T-helper 1 cell (primary cell): ENCODE measurements at places on chromosomes 3 and 15.

- peak; percentile 20 for DNase-seq
Observed at GRCh38 chr15:52730173-52730572, 51.0 kb upstream of the ATOSA start.

GRCh38 chr15:54803134-54803808 is 393.5 kb downstream of the RSL24D1 start:
- no peak for DNase-seq

- no peak for DNase-seq
Observed at GRCh38 chr15:87033056-87033455, 953.4 kb downstream of the AGBL1 start.

GRCh38 chr3:108826309-108827187 is 4.0 kb downstream of the TRAT1 start:
- DNase-seq: no peak

GRCh38 chr3:194389269-194389668 is 9.8 kb downstream of the GP5 start:
- DNase-seq: no peak

DNA sequence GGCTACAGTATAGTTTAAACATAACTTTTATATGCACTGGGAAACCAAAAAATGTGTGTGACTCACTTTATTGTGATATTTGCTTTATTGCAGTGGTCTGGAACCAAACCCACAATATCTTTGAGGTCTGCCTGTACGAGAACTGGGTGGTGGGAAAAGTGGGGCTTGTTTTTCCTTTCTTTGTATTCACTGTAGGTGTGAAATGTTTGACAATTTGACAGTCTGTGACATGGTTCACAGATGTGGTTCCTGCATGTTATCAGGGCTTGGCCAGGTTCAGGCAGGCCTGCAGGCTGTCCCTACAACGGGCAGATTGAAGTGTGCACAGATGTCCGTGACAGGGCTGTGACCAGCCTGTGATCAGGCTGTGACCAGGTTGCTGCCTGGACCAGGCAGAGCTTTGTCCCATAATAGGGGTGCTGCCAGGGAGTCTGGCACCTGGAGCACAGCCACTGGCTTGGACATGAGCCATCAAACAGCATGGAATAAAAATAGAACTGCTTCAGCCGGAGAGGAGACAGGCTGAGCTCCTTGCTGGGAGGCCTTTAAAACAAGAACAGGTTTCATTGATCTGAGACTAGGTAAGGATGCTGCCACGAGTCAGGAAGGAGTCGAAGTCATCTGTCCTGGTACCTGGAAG is 61.0 kb downstream of the KLF13 start:
- DNase-seq: no peak

DNA sequence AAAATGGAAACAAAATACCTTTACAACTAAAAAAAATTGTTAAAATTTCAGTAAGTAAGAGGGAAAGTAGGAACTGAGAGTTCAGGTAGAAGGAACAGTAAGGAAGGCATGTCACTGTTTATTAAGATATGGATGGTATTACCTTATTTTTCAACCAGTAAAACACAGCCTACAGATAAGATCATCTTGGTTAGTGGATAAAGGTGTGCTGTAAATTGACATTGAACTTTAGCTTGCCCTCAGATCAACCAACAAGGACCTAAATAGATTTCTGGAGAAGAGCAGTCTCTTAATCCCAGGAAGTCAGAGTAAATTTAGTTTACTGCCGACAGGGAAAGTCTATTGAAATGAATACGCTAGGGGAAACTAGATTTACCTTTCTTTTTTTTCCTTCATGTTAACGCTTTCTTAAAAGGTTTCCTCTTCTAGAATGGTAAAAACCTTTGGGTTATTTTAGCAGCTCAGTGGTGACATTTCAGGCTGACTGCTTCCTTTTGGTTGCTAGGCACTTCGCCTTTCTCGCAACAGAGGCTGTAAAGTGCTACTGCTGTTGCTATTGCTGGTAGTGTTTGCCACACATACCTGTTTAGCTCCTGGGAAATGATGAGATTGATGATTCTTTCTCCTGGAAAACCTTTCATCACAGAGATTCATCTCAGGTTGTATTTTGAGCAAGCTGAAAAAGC is 12.9 kb downstream of the DZIP3 start:
- DNase-seq: no peak

GRCh38 chr3:12965999-12966846 is 107.0 kb downstream of the IQSEC1 start:
- DNase-seq: no peak

- DNase-seq: no peak
Observed at GRCh38 chr3:84600703-84601225, 358.0 kb upstream of the CADM2 start.

DNA sequence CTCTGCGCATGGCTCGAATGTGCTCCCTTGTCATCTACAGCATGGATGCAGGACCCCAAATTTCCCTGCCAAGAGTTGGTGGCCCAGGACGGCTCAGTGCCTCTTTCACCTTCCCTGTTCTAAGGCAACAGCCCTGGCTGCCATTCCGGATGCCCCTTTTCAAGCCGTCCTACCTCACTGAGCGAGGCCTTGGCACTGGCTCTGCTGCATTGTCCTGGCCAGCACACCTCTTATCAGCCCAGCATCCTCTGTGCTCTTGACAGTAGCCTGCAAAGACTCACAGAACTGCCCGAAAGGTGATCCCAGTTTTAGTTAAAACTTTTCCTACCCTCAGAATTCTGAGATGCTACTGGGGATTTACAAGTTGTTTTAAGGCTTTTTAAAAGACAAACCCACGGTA is 122.0 kb downstream of the MECOM start:
- DNase-seq: no peak

GRCh38 chr15:97563516-97563915 is 397.0 kb upstream of the ARRDC4 start:
- no peak for DNase-seq

- no peak for DNase-seq
Observed at GRCh38 chr15:52383100-52383588, 87.5 kb upstream of the MYO5C start.

DNA sequence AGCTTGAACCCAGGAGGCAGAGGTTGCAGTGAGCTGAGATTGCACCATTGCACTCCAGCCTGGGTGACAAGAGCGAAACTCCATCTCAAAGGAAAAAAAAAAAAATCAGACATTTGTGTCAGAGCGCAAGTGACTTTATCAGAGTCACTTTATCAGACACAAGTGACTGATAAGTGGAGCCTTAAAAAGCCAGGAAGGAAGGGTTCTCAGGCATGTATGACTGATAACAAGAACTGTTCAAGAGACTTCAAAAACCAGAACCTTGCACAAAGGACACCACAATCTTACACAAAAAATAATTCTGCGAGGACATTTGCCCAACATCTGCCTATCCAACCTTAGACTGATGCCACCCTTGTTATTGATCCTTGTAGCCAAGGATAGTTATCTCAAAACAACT is 13.3 kb upstream of the CFAP44 start:
- no peak for DNase-seq

GRCh38 chr3:99114565-99115291 is 213.2 kb upstream of the DCBLD2 start:
- DNase-seq: no peak

- no peak for DNase-seq
Observed at GRCh38 chr3:46900007-46900292, 22.4 kb downstream of the PTH1R start.

GRCh38 chr15:58442122-58442521 is 10.3 kb downstream of the LIPC start:
- DNase-seq: no peak

DNA sequence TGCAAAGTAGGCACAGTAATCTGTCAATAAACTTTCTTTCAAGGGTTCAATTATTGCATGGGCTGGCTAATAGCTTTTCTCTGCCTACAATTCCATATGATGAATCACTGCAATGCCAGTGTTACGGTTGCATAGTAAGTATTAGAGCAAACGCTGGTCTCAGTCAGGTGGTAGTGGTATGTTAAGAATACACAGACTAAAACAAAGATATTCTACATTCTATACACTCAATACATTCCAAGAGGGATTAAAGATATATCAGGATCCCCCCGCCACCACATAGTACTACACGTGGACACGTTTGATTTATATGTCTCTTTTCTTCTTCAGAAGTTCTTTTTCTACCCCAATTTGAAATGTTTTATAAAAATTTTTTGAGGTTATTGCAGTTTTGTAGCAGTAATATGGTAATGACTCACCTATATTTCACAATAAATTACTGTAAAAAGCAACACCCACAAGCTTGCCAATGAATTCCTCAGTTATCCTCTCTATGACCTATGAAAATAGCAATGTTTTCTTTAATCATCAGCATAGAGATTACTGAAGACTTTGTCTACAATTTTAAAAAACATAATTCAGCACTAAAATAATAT is 68.2 kb downstream of the CD200R1L start:
- no peak for DNase-seq

DNA sequence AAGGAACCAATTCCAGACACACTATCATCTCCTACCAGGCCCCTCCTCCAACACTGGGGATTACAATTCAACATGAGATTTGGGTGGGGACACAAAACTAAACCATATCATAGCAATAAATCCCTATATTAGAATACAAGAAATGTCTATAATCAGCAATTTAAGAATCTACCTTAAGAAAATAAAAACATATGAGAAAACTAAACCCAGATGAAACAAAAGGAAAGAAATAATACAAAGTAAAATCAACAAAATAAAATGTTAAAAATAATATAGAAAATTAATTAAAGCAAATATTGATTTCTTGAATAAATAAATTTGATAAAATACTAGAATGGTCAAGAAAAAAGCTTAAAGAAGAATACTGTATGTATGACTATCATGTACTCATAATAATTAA is 6.1 kb upstream of the OSTN start:
- DNase-seq: no peak

GRCh38 chr15:25375557-25375956 is 63.3 kb downstream of the UBE3A start:
- no peak for DNase-seq

DNA sequence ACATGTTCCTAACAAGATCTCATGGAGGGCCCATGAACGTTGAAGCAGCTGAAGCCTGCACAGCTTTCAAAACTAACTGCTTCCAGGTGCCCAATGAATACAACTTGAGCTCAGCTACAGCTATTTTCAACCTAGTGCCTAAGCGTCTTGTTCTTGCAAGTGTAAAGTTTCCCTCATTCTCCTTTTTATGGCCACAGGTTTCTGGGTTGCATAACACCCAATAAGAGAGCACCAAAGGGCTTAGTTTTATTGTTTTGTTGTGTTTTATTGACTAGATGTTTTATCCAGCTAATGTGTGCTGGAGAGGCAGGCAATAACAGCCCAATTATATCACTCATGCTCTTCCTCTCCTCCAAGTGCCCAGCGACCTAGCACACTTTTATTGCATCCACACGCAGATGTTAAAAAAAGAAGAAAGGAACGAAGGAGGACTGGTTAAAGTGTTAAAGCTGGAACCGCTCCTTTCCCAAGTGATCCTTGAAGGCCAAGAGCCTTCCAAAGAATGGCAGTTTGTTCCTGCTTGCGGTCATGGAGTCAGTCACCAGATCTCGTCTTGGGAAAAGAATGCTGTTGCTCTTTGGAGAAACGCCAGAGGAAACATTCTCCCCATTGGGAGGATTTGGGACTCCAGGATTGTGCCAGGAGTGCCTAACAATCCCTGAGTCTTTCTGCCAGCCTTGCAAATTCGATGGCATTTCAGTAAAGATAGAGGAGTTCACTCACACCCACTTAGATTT is 156.9 kb downstream of the MEX3B start:
- no peak for DNase-seq

GRCh38 chr3:101466465-101467309 is 46.3 kb downstream of the SENP7 start:
- DNase-seq: peak; percentile 23

GRCh38 chr3:191123231-191123630 is 75.8 kb upstream of the OSTN start:
- DNase-seq: no peak

- DNase-seq: no peak
Observed at GRCh38 chr3:106317141-106318055, 448.6 kb upstream of the CBLB start.

DNA sequence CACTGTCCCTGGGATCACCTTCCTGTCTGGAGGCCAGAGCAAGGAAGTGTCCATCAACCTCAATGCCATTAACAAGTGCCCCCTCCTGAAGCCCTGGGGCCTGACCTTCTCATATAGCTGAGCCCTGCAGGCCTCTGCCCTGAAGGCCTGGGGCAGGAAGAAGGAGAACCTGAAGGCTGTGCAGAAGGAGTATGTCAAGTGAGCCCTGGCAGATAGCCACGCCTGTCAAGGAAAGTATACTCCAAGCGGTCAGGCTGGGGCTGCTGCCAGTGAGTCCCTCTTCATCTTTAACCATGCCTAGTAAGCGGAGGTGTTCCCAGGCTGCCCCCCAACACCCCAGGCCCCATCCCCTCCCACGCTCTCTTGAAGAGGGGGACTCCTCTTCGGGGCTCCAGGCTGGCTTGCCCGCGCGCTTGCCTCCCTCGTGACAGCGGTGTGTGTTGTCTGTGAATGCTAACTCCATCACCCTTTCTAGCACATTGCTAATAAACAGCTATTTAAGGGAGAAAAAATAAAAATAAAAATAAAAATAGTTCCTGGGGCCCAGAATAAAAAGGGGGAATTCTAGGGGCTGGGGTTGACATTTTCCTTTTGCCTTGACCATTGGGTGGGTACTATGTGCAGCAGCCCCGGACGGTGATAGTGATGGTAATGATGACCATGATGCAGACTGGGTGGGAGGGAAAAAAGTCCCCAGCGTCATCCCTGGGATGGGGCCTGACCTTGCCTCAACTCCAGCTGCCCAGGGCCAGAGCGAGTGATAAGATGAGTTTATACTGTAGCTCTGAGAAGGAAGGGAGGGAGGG is 3.3 kb upstream of the ALAS1 start:
- DNase-seq: no peak

DNA sequence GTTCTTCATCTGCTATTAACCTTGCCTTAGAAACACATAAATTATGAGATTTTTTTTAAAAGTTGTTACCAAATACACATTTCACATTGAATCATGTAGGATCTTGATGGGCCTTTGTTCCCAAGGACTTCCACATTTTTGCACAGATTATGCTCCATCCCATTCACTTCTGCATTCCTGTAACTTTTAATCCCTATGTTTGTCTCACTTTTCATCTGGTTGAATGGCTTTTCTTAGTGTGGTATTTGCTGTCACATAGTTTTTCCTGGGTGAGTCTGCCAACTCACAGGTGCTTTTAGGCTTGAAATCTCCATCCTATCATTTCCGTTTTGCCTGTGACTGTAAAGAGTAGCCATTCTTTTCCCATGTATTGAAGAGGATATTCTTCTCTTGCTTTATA is 297.2 kb upstream of the TPRG1 start:
- DNase-seq: no peak

- no peak for DNase-seq
Observed at GRCh38 chr15:95590533-95591044, 739.9 kb upstream of the NR2F2 start.

- DNase-seq: no peak
Observed at GRCh38 chr15:46996359-46996758, 720.9 kb upstream of the SEMA6D start.

DNA sequence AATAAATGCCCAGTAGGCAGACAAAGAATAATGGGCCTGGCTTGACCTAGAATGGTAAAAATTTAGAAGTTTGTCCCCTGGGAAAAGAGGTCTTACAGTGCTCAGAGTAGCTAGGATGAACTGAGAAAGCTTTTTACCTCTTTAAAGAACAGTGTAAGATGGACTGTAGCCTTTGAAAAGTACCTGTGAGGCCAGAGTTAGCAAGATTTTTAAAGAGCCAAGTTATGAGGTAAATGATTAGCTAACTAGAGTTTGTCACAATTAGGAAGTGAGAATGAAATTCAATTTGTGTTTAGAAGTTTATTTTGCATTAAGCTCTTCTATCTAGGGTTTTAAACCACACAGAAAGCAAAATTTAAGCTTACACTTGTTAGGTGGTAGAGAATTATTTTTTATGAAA is 480.9 kb downstream of the ZIC1 start:
- DNase-seq: no peak

GRCh38 chr3:112884678-112885290 is 38.1 kb upstream of the CD200R1L start:
- DNase-seq: no peak
